ENCODE measurements at places on chromosomes 11 and 22. TPM values are rescaled to one million over a fixed set of nuclear protein-coding genes. Genes with fewer than 3 reads are reported as not detected.

SYT12 gene
- total RNA-seq, result 20.9 TPM

MYOD1 gene
- total RNA-seq, result not detected

TESMIN gene
- total RNA-seq, result 4.3 TPM

MMP11 gene
- 0.36 TPM for total RNA-seq

MS4A6E gene
- total RNA-seq, result not detected

HBE1 gene
- total RNA-seq, result not detected

OR6Q1 gene
- not detected for total RNA-seq

PACSIN2 gene
- 130 TPM for total RNA-seq

FAM180B gene
- not detected for total RNA-seq

FANCF gene
- 7.7 TPM for total RNA-seq

MAPK8IP1 gene
- total RNA-seq, result 4.3 TPM

ZBTB16 gene
- 0.23 TPM for total RNA-seq

PLEKHA7 gene
- 46.9 TPM for total RNA-seq

MYBPC3 gene
- 0.05 TPM for total RNA-seq

IGSF22 gene
- total RNA-seq, result not detected

TMPRSS6 gene
- total RNA-seq, result not detected
